Motor neuron (in vitro differentiated cells): ENCODE measurements at places on chromosomes 3 and 15. TPM values are rescaled to one million over a fixed set of nuclear protein-coding genes. Genes with fewer than 3 reads are reported as not detected.

DNA sequence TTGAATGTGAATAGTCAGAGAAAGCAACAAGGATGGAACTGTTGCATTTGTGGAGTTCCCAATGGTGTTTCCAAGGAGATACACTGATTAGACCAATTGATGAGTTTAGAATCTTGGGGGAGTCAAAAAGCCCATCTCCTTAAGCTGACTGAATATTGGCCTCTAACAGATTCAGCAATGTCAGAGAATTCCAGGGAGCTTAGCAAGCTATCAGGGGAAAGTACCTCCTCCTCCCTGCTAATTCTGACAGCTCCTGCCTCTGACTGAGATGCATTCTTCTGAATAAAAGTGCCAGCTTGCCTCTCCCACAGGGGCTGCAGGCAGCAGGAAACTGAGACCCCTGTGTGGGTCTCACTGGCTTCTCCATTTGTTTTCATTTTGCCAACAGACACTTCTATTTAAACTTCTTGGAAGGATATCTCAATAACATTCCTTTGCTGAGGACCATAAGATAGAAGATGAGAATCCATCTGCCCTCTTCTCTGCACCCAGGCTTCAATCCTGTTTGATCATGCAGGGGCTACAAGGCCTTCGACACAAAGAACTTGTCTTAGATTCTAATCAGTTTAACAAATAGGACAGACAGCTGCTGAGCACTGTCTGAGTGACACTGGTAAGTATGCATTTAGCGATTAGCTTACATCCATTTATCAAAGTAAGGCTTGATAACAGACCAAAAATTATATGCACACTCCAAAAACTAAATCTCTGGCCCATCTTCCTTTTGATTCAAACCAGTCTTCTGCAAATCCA, 1080.8 kb downstream of the TUSC7 start:
- peak; percentile 25 for ATAC-seq

GRCh38 chr3:68088216-68088615, 433.8 kb upstream of the SUCLG2 start:
- ATAC-seq = no peak

GRCh38 chr3:157311633-157312375, 124.8 kb upstream of the PTX3 start:
- ATAC-seq = peak; percentile 93

DNA sequence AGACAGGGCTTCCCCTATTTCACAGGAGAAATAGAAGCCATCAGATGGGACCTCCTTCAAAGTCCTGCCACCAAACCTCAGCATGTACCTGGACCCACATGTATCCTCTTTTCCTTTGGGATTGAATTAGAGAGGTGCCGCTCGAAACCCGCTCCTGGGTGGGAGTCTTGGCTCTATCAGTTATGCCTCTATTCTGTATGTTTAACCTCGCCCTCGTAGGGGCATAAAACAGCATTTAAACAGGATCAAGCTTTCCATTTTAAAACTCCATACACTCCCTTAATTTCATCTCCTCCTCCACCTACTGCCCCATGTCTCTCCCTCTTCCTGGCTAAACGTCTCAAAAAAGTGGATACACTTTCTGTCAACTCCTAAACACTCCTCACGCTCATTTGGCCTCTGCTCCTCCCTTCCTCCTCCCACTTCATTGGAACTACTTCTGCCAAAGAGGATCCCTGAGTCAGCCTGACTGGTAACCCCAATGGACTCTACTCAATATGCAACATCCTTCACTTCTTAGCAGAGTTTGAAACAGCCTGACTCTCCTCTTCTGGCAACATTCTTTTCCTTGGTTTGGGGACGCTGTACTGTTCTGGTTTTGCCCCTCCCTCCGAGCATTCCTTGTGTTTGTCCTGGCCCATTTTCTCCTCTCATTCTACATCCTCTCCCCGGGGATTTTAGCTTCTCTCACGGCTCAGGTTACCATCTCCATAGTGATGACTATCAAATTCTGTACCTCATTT, 23.0 kb upstream of the MUC20 start:
- peak; percentile 30 for ATAC-seq

DNA sequence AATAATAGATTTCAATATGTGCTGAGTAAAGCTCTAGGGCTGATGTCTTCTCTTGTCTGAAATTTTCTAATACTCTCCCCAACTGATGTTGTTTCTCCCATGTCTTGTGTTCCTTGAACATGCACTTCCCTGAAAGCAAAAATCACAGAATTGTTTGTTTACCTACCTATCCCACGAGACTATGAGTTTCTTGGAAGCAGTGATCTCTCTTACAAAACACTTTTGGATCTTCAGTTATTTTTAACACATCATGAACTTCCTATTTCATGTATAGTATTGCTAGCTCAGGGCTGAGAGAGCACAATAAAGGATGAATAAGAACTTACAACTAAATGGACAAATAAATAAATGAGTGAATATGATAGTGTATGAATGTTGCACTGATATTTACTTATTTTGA, 365.0 kb downstream of the ROBO2 start:
- no peak for ATAC-seq

DNA sequence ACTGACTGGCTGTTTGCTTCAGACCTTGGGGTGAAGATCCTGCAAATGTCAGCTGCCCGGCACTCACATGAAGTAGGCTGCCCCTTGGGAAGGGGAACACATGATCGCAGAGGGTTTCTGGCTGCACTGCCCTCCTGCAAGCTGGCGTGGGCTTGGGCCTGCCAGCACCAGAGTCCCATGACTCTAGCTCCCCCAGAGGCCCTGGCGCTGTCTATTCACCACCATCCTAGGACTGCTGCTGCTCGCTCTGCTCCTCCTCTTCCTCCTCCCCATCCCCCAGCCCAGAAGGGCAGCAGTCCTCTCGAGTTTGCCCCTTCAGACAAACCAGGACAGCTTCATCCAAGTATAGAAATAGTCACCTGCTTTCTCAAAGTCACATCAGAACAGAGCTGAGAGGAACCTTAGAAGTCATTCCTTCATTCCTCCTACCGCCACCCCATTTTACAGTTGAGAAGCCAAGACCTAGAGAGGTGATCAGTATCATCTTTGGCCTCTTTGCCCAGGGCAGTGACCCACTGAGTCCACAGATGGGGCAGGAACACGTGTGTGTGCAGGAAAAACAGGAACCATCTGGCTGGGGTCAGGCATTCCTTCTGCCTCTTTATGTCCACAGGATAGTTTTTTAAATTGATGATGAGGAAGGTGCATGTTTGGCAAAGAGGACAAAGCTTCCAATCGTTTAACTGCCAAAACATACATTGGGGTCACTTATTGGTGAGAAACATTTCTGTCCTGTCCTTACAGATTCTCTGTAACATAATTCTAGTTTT, 13.2 kb downstream of the DPH3 start:
- no peak for ATAC-seq

- no peak for ATAC-seq
These were observed 84.8 kb downstream of the ARPP21 start for GRCh38 chr3:35724106-35724505.

DNA sequence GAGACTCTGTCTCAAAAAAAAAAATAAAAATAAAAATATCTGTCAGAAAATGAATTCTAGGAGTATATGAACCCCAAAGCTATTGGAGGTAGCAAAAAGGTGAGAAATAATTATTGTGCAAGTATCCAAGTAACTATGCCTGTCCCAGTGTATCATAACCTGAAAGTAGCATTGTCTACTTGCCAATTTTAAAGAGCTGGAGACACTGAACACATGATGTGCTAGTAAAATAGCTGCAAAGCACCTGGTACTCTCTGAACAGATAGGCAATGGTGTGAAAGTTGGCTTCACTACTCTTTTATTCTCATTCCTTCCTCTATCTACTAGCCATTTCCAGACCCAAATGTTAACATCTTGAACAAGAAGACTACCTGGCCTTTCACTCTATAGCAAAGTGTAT, 208.9 kb downstream of the FOXP1 start:
- no peak for ATAC-seq

- ATAC-seq = no peak
These were observed 2.4 kb upstream of the ADGRG7 start for GRCh38 chr3:100606894-100607512.

DNA sequence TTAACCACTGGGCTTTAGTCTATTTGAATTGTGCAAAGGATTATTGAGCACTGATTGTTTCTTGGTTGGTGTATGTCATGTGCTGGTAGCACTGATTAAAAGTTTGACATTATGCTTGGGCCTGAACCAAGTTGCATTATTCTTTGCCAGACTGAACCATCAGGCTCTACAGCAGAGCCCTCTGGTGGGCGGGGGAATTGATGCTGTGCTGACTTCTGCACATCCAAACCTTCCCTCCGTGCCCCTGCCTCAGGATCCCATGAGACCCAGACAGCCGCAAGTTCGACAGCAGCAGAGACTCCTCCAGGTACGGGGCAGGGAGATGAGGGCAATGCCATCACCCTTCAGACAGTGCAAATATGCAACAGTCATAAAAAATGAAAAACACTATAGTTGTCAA, 28.4 kb upstream of the P2RY12 start:
- ATAC-seq = no peak

DNA sequence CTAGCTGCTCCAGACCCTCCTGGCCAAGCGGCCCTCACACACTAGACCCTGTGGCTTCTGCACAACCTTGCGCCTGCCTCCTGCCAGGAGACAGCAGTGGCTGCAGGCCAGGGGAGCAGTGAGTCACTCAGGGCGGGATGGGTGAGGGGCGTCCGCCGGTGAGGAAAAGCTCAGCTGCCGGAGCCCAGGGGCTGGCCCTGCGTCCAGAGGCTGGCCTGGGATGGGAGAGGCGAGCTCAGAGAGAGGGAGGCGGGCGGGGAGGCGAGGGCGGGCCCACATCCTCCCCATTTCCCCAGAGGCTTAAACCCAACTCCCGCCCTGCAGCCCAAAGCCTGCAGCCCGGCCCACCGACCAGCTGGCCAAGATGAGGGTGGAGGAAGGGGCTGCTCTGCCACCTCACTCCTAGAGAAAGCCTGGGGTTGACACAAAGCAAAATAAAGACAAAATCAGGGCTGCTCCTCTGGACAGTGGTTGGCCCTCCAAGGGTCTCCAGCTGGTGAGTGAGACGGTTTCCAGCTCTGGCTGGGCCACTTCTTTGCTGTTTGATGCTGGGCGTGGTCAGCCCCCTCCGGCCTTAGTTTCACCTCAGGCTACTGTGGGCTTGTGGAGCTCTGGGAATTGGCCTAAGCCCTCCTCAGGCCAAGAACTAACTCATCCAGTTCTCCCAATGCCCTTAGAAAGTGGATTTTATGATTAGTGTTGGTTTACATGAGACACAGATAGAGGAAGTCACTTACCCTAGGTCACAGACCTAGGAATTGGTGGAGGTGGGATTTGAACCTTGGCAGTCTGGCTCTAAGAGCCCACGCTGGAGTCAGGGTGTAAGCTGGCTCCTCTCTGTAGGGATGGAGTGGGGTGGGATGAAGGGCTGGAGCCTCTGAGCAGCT, 50.6 kb downstream of the IQSEC1 start:
- peak; percentile 90 for ATAC-seq

- no peak for ATAC-seq
These were observed 62.4 kb downstream of the CD200 start for GRCh38 chr3:112395181-112395895.

- ATAC-seq = no peak
These were observed 51.5 kb downstream of the MAP4 start for GRCh38 chr3:47964740-47965139.

GRCh38 chr3:50338965-50339364, 1.7 kb downstream of the RASSF1 start:
- no peak for ATAC-seq

DNA sequence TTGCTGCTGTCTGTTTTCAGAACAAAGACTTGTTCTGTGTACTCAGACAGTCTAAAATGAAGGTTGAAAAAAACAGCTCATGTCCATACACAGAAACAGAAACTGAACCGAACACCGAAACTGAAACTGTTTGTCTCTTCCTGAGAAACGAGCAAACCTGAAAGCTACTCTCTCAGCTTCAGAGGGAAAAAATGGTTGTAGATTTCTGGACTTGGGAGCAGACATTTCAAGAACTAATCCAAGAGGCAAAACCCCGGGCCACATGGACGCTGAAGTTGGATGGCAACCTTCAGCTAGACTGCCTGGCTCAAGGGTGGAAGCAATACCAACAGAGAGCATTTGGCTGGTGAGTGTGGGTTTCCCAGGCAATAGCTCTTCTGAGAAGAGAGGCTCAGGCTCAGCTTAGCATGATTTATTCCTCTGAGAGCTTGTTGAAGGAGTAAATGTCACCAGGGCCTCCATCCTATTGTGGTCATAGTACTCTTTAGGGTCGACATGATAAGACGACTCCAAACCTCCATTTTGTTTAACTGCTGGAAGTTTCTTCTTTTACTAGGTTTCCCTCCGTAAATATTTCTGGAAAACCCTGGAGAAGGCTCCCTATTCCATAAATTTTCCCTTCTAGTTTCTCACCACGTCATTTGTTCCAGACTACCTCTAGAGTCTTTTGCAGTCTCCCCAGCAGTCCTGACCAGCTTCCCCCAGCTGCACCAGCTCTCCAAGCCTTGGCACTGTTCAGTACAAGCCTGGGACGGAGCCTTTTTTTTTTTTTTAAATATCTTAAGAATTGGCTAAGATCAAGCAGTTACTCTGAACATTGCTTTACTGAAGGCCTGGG, at the start of gene RTP4:
RTP4 (plus strand) TSS at position 135 of the 838 bp plus-strand sequence; CDS start at position 192, 57 bp downstream.
- peak; percentile 86 for ATAC-seq

DNA sequence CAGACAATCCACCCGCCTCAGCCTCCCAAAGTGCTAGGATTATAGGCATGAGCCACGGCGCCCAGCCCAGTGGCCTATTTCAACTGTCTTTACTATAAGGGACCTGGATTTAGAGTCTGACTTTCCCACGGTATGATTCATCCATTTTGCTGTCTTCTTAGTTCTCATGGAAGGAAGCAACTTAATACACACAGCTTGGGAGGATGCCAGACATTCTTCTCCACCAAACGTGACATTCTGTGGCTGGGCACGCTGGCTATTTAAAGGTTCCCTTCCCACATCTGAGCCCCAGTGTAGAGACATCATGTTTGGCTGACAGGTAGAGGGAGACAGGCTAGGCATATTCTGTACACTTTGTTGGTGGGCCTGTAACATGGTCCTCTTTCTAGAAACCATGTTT, 26.2 kb downstream of the FAM43A start:
- ATAC-seq = peak; percentile 71

The FGF12 gene
- total RNA-seq = 27.9 and 29.1 TPM in 2 replicates

The LTK gene
- 2.9 and 3.3 TPM in 2 replicates for total RNA-seq

The GHRL gene
- 1.5 and 3.0 TPM in 2 replicates for total RNA-seq

The FMN1 gene
- 0.55 and 0.73 TPM in 2 replicates for total RNA-seq
